ENCODE measurements at places on chromosomes 6 and 20.

DNA sequence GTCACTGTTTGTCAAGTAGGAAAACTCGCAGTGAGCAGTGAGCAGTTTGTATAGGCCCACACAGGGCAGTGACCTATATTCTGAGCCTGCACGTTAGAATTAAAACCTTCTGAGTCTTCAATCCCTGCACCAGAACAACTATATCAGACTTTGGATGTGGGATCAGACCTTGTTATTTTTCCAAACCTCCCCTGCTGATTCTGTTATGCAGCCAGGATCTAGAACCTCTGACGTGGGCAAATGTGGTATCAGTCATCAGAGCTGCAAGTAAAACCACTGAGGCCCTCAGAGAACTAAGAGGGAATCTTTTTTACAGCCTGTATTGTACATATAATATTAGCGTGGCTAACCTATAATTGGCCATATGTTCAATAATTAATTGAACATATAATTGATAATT, 32.0 kb upstream of the AKAP7 start:
- DNase-seq = no peak

GRCh38 chr6:36505744-36506534, 41.3 kb downstream of the STK38 start:
- no peak for DNase-seq

DNA sequence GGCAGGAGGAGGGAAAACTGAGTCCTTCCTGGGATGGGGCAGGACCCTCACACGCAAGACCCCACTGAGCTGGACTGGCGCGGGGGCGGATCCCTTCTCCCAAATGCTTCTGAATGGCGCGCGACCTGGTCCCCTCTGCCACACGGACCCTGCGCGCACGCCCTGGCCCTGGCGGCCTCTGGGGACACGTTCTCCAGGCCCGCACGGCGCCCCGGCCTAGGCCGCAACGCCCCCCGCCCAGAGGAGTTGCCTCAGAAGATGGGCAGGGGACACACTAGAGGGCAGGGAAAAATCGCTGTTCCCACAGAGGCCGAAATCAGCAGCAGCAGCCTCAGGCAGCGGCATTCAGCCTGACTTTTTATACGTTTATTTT, 45.2 kb upstream of the OSTM1 start:
- no peak for DNase-seq

- DNase-seq = peak; percentile 84
These were observed 5.4 kb downstream of the CCND3 start for GRCh38 chr6:41936073-41936837.

DNA sequence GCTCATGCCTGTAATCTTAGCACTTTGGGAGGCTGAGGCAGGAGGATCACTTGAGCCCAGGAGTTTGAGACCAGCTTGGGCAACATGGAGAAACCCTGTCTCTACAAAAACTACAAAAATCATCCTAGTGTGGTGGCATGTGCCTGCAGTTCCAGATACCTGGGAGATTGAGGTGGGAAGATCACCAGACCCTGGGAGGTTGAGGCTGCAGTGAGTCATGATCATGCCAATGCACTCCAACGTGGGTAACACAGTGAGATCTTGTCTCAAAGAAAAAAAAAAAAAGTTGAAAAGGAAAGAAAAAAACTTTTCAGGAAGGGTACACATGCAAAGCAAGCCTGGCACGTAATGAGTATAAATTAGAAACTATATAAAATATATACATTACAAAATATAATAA, 65.8 kb upstream of the FBXO30 start:
- DNase-seq = no peak

DNA sequence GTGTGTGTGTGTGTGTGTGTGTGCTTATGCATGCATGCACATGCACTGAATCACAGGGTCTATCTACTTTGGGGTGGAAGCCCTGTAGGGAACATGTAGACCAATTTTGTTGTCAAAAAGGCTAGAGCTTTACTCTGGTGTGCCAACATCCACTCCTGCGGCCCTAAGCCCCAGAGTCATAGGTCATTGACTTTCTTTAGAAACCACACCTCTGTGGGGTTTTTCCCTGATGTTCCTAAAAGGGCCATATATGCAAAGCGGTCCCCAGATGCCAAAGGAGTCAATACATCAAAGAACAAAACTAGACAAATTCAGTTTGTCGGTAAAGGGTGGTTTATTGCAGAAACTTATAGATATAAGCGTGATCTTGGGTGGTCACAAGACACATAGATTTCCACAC, 29.8 kb upstream of the SLC2A12 start:
- no peak for DNase-seq

DNA sequence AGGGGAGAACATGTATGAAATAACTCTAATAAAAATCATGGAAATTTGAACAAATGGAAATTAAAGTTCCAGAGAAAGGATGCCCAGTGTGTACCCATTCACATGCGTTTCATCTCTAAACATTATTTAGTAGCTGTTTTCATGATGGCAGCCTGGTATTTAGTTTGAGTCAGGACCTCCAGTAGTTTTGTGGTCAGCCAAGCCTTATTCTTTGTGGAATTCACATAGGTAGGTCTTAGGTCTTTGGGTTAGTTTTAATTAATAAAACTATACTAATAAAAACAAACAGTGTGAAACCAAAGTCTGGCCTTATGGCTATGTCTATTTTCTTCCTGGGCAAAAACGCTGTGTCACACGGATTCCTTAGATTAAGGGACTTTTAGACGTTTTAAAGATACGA, 137.8 kb downstream of the FOXC1 start:
- no peak for DNase-seq

DNA sequence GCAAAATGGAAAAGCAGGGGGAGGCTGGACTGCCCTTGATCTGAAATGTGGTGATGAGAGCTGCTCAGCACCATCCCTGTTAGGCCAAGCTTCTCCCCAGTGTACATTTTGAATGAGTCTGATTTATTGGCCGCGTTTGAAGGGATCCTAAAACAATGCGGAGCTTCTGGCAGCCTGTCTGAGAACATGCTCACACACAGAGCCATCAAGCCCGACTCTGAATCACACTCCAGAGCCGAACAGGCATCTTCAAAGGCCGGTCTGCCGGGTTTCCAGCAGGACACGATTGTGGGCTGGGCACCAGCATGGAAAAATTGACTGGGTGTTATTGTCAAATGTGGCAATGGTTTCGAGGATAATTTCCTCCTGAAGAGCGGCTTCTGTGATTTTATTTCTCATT, 235.9 kb downstream of the TFAP2C start:
- DNase-seq = no peak

DNA sequence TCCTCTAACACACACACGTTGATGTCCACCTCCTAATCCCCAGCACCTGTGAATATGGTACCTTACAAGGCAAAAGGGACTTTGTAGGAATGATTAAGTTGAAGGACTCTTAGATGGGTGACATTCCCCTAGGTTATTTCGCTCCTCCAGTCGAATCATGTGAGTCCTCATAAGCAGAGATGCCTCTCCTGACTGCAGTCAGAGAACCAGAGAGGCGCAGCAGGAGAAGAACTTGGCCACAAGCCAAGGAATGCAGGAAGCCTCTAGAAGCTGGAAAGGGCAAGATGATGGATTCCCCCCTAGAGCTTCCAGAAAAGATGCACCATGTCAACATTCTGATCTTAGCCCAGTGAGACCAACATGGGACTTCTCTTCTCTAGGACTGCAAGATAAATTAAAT, 133.1 kb upstream of the PTPRT start:
- DNase-seq = no peak

GRCh38 chr20:56420940-56421688, 9.1 kb downstream of the CASS4 start:
- DNase-seq = no peak

DNA sequence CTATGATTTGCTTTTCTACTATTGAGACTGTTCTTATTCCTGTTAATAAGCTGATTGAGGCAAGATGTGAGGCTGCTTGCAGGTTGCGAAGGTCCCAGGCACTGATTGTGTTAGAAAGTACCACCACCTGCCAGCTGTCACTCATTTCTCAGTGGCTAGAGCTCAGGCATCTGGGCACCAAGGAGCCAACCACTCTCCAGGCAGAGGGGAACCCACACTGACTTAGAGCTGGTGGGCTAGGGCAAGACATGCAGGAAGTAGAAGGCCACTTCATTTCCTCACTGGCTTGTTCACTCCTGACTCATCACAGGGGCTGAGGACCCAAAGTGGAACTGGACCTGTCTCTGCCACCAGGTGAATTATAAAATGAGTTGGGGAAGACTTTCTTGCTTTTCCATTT, 7.8 kb upstream of the DLL1 start:
- DNase-seq = no peak

- no peak for DNase-seq
These were observed 54.6 kb downstream of the GMPR start for GRCh38 chr6:16292942-16293341.

- no peak for DNase-seq
These were observed 12.9 kb downstream of the OR2A4 start for GRCh38 chr6:131688286-131688685.

DNA sequence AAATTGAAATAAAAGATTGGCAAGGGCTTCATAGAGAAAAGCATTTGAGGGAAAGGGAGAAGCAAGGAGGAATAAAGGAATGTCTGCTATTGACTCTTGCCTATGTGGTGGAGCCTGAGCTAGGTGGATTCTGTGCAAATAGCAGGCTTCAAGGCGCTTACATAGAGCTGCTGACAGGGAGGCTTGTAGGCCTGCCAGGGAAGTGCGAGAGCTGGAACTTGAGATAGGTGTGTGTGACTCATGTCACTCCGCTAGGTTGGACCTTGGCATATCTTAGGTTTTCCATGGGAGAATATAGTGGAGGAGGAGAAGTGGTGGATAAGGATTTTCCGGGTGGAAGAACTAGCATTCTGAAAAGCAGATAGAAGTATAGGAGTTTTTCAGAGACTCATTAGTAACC, 14.0 kb downstream of the SNRNP48 start:
- no peak for DNase-seq

DNA sequence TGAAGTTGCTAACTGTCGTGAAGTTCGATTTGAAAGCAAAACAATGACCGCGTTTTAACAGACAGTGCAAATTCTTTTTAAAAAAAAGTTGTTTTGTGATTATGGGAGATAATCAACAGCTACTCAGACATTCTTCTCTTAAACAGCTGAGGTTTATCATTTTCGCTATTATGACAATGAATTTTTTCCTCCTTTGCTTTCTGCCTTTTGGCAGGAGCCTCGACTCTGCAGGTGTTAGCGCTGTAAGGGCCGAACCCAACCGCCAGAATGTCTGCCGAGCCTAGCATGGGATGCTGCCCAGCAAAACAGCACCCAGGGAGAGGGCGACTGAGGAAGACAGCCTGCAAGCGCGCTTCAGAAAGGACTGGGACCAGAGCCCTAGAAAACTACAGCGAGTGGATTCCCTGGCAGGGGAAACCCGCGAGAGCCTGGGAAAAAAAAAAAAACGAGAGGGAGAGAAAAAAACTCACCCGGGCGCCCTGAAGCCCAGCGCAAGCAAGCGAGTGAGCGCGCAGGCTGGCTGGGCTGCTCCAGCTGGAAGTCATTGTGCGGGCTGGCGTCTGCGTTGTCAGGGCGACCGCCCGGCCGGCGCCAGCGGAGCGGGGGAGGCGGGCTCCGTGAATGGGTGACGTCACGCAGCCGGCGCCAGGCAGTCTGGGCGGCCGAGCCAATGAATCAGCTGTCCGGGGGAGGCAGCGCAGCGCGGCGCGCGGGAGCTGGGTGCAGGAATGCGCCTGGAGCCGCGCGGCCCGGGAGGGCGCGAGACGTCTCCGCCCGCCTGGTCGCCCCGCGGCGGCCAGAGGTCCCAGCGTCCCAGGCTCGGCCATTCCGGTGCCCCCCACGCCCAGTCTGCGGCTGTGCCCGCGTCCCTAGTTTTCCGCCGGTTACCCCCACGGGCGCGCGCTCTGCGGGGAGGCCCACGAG, 32.7 kb upstream of the ID4 start:
- DNase-seq = peak; percentile 87
